ENCODE measurements at places on chromosomes 1 and 21.

GRCh38 chr1:108886292-108886691 is 9.5 kb downstream of the GPSM2 start:
- DNase-seq = no peak

- DNase-seq = no peak
Observed at GRCh38 chr1:238177351-238177750, 286.6 kb upstream of the ZP4 start.

GRCh38 chr1:118485757-118486156 is 300.7 kb upstream of the SPAG17 start:
- DNase-seq = no peak

DNA sequence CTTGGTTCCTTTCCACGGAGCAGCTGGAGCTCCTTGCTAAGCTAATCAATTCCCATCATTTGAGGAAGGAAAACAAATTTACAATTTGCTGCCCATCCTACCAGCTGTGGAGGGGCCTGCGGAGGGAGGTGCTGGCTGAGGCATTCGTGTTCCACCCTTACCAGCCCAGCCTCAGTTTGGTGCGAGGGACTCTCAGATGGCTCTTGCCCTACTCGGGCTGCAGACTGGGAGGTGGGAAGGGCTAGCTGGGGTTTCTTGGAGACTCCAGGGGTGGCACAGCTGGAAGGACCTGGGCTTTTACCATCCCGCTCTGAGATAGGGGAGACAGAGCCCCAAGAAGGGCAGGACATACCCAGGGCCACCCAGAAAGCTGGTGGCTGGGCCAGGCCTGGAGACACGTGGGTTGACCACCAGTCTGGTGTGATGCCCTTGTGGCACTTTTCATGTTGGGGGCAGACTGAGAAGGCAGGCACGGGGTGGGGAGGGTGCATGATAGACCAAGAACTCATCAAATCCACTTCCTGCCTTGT is 17.7 kb downstream of the DISP3 start:
- DNase-seq = no peak

- DNase-seq = no peak
Observed at GRCh38 chr1:236200925-236201324, 58.6 kb downstream of the GPR137B start.

DNA sequence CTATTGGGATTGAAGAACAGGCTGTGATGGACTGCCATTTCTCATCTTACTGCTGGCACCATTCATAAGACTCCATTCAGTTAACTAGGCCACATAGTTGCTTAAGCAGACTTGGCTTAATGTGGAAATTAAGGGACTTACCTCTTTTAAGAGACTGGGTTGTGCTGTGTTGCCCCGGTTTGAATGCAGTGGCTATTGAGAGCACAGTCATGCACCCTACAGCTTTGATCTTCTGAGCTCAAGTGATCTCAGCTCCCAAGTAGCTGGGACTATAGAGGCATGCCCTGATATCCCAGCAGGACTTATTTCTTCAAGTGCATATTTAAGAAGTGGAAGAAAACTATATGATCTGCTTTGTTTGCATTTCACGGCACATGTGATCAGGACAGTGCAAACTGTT is 181.1 kb downstream of the RASAL2 start:
- no peak for DNase-seq

GRCh38 chr1:40401473-40402201 is 28.1 kb downstream of the SMAP2 start:
- no peak for DNase-seq

- no peak for DNase-seq
Observed at GRCh38 chr1:48793863-48794262, 17.2 kb upstream of the BEND5 start.

DNA sequence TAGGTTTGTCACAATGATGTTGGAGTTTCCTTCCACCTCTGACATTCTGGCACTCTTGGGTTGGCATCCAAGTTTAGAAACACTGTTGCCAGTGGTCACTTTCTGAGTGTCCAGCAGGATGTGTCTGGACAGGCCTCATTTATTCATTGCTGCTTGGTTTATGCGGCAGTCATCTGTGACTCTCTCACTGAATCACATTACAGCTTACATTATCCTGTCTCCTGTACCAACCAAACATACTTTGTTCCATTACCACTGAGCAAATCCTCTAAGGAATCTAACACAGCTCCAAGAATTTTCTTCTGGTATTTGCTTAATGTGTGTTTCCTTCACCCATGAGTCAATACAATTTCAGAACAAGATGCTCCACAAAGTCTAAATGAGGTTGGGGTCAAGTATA is 19.9 kb downstream of the SGIP1 start:
- no peak for DNase-seq

- DNase-seq = no peak
Observed at GRCh38 chr1:67748630-67749029, 63.6 kb downstream of the GADD45A start.

- DNase-seq = no peak
Observed at GRCh38 chr1:112935461-112936111, 20.4 kb downstream of the SLC16A1 start.

- DNase-seq = no peak
Observed at GRCh38 chr1:14567056-14567455, 31.4 kb upstream of the KAZN start.

- DNase-seq = no peak
Observed at GRCh38 chr1:235450433-235450832, 53.8 kb downstream of the B3GALNT2 start.

GRCh38 chr1:234977875-234978396 is 150.7 kb downstream of the TOMM20 start:
- DNase-seq = no peak

GRCh38 chr21:45415188-45415942 is 10.4 kb downstream of the COL18A1 start:
- DNase-seq = no peak

GRCh38 chr21:43025636-43026180 is 49.9 kb downstream of the CBS start:
- no peak for DNase-seq

- DNase-seq = no peak
Observed at GRCh38 chr1:173002891-173003838, 47.6 kb downstream of the TNFSF18 start.

GRCh38 chr1:1149416-1149815 is 24.3 kb upstream of the TTLL10 start:
- DNase-seq = no peak

DNA sequence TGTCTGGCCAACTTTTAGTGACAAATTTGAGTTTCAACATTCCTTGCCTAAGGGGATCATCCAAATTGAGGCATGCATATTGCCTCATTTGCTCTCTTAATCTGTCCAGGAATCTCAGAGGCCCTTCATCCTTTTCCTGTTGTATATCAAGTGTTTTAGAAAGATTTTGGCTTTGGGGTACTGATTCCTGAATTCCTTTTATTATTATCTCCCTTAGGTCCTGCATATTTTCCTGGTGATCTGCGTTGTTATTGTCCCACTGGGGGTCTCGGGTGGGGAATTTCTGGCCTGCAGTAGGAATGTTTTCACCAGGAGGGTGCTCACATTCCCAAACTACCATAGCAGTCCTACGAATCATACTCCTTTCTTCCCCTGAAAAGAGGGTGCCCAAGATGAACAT is 4.4 kb upstream of the AADACL3 start:
- DNase-seq = no peak

- no peak for DNase-seq
Observed at GRCh38 chr1:45979074-45979777, 153.2 kb downstream of the PIK3R3 start.

GRCh38 chr1:194774535-194774934 is 1588.1 kb upstream of the B3GALT2 start:
- DNase-seq = no peak

DNA sequence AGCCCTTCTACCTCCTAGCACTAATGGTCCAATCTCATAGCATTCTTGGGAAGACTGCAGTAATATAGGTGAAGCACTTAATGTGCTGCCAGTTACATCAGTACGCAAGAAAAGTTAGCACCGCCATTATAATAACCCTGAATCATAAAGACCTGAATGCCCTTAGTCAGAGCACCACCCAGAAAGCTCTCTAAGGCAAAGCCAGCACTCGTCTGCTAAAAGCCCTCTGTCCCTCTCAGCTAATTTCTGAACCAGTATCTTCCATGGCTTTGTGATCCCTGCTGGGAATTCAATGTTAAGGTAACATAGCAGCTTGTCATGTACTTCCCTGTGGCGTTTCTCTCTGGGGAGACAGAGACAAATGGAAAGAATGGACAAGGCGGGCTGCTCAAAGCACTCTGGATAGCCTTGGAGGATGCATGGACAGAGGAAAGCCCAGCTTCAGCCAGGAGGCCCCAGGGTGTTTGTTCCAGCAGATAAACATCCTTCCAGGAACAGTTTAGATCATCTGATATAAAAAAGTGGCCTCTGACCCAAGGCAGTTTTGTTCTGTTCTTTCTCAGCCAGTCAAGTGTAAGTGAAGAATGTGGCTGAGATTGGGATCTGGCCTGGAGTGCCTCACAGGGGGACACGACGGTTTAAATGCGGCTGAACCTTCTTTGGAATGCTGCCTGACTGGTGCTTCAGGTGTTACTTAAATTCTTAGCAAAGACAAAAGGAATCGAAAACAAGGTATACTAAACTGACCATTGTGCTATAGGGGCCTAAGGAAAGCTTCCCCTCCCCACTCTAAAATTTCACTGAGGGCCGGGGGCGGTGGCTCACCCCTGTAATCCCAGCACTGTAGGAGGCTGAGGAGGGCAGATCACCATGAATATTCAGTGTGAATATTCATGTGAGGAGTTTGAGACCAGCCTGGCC is 58.1 kb upstream of the VTCN1 start:
- DNase-seq = no peak

DNA sequence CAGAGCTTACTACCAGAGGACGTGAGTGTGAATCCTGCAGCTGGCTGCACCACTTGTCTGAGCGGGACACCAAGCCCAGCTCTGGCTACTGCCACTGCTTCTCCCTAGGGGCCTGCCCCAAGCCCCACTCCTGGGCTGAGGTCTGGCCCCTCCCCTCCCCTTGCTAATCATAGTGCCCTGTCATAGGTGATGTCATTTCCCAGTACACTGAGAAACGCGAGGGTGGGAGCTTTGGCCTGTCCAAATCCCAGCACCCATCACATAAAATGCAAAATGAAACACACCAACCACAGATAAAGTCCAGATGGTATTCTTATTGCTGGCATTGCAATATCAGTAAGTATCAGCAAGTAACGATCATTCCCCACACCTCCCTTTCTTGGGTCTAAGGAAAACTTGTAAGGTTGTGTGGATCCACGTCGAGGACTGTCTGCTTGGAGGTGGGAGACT is 77.7 kb downstream of the TOMM20 start:
- no peak for DNase-seq

DNA sequence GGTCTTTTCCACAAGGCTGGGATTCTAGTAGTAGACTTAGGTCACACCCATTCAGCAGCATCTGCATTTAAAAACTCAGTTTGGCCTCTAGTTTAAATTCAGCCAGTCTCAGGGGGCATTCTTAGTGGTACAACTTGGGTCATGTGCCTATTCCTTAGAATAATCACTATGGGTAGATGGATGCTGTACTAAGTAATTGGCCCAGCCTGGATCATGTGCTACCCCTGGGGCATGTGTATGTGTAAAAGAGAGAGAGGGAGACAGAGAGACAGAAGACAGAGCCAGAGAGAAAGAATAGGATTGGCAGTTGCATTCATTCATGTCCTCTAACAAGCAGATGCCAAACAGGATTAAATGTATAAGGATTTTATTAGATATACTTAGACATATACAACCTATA is 13.6 kb upstream of the SYT14 start:
- no peak for DNase-seq

GRCh38 chr1:110540891-110541685 is 22.1 kb upstream of the KCNA10 start:
- no peak for DNase-seq

GRCh38 chr21:44755227-44755626 is 43.9 kb upstream of the TSPEAR start:
- no peak for DNase-seq

DNA sequence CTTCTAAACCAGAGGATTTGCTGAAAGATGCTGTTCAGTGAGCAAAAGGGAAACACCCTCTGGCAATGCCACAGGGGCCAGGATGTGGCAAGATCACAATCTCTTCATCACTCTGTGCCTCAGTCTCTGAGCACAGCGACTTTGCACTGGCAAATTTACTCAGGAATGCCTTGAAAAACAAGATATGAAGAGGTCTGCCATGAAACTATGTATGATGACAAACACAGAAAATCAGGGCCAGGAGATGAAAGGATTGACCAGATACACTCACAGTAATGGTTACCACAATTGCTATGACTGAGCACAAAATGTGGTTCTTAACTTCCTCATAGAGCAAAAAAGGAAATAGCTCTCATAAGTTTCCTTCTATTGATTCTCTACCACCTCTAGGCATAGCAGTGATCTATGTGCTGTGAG is 5.8 kb downstream of the TTC13 start:
- no peak for DNase-seq

- peak; percentile 22 for DNase-seq
Observed at GRCh38 chr1:117336088-117336817, 31.0 kb upstream of the MAN1A2 start.

DNA sequence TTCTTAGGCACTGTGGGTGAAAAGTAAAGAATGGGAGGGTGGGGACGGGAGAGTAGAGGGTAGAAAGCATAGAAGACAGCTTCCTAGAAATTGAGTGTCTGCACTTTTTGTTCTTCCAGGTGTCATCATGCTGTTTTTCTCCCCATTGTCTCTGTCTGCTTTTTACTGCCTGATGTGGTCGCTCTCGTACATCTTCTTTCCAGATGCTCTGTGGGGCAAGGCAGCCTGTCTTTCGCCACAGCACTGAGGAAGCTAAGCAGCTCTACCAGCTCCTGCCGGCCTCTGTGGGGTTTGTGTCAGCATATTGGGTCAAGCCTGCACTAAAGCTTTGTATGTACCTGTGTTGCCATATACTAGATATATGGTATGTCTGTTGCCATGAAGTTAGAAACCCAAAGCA is 13.2 kb downstream of the TMEM269 start:
- DNase-seq = no peak

GRCh38 chr1:29002792-29003191 is 88.4 kb downstream of the EPB41 start:
- no peak for DNase-seq

- DNase-seq = no peak
Observed at GRCh38 chr21:44949161-44949778, 9.4 kb downstream of the SLX9 start.

GRCh38 chr1:111199329-111199728 is 1.1 kb downstream of the DENND2D start:
- no peak for DNase-seq

DNA sequence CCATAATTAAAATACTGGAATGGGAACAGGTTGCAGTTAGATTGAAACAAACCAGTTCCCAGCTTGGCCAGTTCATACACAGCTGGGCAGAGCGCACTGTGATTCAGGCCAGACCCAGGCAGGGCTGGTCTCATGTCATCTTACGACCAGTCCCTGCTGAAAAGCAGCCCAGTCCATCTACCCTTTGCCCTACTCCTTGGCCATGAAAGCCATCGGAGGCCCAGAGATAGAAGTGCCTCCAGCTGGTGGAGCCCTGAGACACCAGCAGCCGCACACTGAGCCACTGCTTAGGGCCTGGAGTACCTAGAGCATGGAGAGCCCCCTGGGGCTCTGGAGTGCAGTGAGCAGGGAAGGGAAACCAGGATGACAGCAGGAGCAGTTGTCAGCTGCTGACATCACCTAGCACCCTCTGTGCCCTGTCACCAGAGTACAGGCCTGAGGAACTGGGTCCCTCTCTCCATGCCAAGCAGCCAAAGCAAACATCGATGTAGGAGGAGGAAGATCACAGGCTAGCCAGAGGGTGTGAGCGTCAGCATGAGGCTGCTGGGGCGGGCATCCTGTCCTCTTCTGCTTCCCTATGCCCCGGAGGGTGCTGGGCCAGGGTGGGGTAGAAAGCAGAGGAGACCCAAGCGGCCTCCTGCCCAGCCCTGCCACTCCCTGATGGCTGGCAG is 34.2 kb upstream of the TMEM125 start:
- DNase-seq = no peak

GRCh38 chr1:81695741-81696140 is 105.0 kb upstream of the ADGRL2 start:
- DNase-seq = no peak

GRCh38 chr1:45647248-45648021 is 23.6 kb upstream of the CCDC17 start:
- no peak for DNase-seq
